ENCODE measurements at places on chromosomes 11 and 22. TPM values are rescaled to one million over a fixed set of nuclear protein-coding genes. Genes with fewer than 3 reads are reported as not detected.

SLC25A45 gene
- 5.5 TPM for polyA plus RNA-seq

ALG8 gene
- polyA plus RNA-seq, result 27.2 TPM

SLC17A6 gene
- polyA plus RNA-seq, result not detected

DNA sequence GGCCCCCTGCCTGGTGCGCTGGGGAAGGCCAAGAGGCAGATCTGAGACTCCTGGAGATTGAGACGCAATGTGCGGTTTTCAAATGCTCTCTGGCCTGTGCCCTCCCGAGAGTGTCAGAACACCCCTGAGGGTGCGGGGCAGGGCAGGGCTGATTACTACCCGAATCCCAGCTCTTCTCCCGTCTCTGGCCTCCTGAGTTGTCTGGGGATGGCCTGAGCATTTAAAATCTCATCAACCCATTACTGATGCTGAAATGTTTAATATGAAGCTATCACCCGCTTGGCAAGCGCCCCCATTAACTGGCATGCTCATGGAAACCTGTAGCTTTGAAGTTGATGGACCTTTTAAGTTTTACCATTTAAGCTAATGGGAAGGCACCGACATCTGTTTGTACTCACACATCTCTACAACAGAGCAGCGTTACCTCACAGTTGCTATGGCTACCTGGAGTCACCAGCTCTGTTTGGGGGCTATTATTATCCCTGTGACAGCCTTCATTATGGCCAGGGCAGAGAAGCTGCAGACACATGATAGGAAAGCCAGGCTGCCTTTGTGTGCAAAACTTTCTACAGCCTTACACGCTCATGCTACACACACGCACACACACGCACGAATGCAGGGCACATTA is 3.6 kb upstream of the MB start:
- DNase-seq, result peak; percentile 38

- no peak for DNase-seq
These were observed 2.3 kb downstream of the LSP1 start for GRCh38 chr11:1854949-1855885.

GRCh38 chr22:39527481-39527961 is 5.0 kb downstream of the RPS19BP1 start:
- no peak for DNase-seq

DNA sequence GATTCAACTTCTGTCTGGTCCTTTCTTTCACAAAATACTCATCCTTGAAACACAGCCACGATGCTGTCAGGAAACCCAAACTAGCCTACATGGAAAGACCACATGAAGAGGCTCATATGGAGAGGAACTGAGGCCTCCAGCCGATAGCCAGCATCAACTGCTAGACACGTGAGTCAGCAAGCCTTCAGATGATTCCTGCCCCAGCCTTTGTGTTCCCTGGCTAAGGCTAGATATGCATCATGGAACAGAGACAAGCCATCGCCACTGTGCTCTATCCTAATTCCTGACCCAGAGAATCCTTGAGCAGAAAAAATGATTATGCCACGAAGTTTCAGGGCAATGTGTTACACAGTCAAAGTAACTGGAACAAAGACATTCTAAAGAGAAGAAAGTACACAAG is 75.5 kb downstream of the ENTHD1 start:
- DNase-seq, result no peak

DNA sequence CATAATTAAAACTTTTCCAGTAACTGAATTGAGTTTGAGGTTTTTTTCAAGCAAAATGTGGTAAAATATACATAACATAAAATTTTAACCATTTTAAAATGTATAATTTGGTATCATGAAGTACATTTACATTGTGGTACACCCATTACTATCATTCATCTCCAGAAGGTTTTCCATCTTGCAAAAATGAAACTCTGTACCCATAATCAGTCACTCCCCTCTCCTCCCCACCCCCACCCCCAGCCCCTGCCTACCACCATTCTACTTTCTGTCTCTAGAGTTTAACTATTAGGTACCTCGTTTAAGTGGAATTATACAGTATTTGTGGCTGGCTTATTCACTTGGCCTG is 63.7 kb downstream of the MICAL2 start:
- no peak for DNase-seq

GRCh38 chr22:40420341-40421081 is 50.1 kb downstream of the SGSM3 start:
- DNase-seq, result peak; percentile 61

DNA sequence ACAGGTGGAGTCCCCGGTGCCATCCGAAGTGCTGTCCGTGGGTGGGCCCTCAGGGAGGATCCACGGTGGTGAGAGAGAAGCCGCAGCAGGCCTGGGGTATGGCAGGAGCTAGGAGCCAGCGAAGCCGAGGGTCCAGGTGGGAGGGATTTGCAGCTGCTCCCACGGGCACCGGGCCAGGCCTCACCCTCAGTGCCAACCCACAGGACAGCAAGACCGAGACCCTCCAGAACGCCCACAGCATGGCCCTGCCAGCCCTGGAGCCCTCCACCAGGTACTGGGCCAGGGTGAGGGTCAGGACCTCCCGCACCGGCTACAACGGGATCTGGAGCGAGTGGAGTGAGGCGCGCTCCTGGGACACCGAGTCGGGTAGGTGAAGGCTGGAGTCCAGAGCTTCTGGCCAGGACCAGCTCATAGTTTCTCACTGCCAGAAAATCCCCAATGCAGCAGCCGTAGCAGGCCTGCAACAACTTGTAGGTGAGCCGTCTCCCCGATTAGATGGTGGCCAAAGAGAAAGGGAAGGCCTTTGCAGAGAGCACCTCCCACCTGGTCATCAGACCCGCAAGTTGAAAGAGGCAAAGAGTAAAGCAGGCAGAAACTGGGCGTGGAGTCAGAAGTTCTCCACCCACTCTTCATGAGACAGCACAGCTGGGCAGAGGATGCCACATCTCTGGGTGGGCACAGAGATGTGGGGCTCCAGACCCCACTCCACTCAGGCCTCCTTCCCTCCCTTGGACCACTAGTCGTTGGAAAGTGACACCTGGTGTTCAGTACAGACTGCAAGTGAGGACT is 20.4 kb downstream of the CSF2RB start:
- DNase-seq, result no peak

- no peak for DNase-seq
These were observed 6.0 kb downstream of the RNF169 start for GRCh38 chr11:74754507-74755252.

All from right cardiac atrium (tissue), 5 donors.